ENCODE measurements at places on chromosomes 3 and 15.

DNA sequence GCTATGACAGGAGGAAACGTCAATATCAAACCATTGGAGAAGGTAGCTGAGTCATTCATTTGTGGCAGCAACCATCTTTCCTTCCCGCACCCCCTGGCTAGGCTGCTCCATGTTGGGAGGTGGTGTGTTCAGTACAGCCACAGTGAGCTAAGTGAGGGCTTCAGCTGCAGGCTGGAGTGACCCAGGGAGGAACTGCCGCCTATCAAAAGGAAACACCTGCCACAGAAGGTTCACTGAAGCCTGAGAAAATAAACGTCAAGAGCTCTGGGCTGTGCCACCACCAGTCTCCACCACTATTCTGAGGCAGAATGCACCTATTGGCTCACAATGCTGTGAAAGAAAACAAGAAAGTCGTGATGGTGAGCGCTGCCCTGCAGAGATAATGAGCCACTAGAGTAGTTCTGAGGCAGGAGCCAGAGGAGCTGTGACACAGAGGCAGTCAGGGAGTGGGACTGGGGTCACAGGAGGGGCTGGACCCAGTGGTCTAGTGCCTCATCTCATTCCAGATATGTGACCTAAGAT, 34.8 kb upstream of the CD47 start:
- DNase-seq = no peak

DNA sequence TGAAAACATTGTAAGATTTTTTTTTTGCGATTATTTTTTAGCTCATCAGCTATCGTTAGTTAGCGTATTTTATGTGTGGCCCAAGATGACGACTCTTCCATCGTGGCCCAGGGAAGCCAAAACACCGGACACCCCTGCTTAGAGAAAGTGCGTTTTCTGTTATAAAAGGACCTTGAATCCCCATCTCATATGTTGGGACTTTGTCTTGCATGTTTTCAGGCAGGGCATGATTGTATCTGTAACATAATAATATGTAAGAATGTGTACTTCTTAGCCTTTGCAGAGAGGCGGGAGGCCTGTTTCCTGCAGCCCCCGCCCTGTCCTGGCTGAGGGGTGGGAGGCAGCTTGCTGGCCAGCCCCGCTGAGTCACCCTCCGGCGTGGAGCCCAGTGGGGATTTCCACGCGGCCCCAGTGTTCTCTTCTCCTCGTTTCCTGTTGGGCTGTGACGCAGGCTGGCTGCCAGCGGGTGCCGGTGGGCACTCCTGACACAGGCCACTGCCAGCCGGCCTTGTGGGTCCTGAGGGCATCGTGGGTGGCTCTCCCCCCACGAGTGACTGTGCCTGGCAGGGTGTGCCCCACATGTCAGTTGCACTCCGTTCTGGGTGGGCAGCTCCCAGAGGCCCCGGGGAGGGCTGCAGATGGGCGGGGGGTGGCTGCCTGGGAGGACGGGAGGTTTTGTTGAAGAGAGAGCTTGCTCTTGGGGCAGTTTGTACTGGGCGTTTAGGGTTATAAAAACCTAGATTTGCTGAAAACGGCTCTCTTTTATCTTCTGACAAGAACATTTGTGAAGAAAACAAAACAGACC, 55.6 kb downstream of the SMAD3 start:
- peak; percentile 88 for DNase-seq

GRCh38 chr3:51974963-51975851, at the start of gene ABHD14A:
Gene ABHD14A (plus strand): TSS chr3:51975064. CDS start chr3:51975136, 72 bp downstream.
- peak; percentile 63 for DNase-seq

DNA sequence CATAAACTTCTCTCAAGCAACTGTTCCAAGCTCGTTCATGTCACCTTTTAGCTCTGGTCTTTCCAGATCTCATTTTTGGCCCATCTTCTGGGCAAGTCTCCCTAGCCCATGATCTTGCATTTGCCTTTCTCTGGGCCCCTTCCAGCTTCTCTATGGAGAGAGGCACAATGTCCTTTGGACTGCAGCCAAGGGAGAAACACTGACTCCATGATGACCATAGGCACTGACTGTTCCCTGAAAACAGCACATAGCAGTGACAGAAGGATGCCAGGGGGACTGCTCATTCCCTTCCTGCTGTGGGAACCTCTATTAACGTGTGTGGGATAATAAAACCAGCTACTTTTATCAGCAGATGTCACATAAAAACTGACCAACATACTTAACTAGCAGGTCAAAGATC, 60.3 kb downstream of the STRIT1 start:
- DNase-seq = peak; percentile 94

GRCh38 chr3:31919528-31919927, 61.5 kb downstream of the OSBPL10 start:
- DNase-seq = no peak

GRCh38 chr15:33964665-33965040, 3.6 kb upstream of the CHRM5 start:
- no peak for DNase-seq

DNA sequence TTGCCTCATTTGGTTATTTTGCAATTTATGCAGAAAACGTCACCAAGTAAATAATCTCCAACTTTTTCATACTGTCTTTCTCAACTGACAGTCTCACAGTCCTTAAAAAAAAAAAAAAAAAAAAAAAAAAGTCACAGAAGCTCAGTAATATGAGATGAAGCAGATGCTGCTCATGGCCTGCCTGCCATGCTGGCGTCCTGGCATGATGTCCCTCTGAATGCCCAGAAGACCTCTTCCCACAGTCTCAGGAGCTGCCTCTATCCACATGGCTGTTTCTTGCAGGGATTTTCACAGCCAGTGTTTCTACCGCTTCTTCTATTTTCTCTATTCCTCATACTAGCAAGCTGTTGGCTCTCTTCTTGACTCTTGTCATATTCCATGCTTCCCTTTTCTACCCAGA, 87.7 kb downstream of the TGFBR2 start:
- DNase-seq = peak; percentile 38

DNA sequence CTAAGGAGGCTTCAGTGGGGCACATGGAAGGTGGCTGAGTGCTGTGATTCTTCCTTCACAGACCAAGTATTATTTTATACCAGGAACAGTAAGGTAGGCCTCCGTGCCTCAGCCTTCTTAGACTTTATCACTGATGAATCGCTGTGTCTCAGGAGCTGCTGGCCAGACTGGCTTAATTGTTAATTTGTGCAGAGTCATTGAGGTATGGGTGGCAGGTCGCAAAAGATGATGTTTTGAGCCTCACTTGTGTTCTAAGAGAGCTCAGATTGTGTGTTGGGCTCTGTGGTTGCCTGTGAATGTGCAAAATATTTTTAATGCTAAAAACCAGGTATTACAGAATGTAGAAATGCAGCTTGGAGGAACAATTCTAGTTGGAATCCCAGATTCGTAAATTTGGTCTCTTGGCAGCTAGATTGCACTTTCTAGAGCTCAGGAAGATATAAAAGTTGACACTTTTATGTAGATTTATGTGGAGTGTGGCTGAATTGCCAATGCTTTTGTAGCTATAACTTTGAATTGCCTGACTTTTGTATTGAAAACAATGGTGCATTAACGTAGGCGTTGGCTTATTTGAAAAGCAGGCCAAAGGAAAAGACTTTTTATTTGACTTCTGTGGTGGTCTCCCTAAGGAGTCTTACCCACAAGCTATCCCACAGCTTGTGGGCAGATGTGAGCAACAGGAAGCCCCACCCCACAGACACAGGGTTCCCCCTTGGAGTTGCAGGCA, 53.4 kb downstream of the LARS2 start:
- no peak for DNase-seq

GRCh38 chr3:151171145-151171757, 31.8 kb downstream of the GPR171 start:
- no peak for DNase-seq

DNA sequence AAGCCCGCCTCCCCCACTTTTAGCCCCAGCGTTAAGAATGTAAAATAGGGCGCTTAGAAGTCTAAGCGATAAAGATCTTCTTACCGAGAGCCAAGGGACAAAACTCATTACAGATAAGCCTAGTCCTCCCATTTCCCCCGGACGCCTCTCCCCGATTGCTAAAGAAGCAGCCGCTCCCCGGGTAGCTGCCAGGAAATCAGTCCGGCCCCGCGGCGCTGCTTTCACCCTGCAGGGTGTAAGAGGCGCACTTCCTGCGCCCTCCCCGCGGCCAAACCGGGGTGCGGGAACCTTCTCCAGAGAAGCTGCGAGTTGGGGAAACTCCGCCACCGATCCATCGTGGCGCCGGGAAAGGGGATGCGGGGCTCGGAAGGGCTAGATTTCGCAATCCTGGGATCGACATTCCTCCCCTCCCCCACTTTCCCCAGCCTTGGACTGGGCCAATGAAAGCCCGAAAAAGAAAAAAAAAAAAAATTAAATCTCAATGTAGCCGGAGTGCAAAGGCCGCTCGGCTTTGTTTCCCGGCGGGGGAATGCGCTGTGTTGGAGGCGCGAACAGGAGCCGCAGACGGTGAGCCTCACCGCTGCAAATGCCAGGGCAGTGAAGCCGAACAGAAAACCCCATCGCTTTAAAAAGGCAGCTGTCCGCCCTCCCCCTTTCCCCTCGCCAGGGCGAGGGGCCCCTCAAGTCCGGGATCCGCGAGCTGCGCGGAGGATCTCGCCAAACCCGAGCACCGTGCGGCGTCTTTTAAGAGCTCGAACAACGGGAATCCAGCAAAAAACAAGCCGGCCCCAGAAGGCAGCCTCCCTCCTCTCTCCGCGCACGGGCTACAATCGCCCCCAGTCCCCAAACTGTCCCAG, 626 bp upstream of the PTPRG start:
- DNase-seq = peak; percentile 89

- peak; percentile 19 for DNase-seq
Observed at GRCh38 chr15:65655457-65655856, 33.7 kb downstream of the SLC24A1 start.

DNA sequence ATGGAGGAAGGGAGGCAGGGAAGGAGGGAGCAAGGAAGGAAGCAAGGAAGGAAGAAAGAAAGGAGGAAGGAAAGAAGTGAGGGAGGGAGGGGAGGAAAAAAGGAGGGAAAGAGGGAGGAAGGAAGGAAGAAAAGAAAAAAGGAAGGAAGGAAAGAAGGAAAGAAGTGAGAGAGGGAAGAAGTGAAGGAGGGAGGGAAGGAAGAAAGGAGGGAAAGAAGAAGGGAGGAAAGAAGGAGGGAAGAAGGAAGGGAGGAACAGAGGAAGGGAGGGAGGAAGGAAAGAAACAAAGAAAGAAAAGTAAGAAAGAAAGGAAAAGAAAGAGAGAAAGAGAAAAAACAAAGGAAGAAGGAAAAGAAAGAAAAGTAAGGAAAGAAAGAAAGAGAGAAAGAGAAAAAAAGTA, 183.0 kb upstream of the SLC24A5 start:
- no peak for DNase-seq
